Peyer's patch (tissue), 4 donors: ENCODE measurements at places on chromosomes 7 and 10. TPM values are rescaled to one million over a fixed set of nuclear protein-coding genes. Genes with fewer than 3 reads are reported as not detected.

COL1A2 gene
- total RNA-seq = 28.0 TPM

KCNMA1 gene
- total RNA-seq = 19.8 TPM

RBM20 gene
- total RNA-seq = 4.1 TPM

ELMO1 gene
- 43.1 TPM for total RNA-seq

CPA5 gene
- not detected for total RNA-seq

CFAP70 gene
- 2.1 TPM for total RNA-seq

AKR1C8 gene
- total RNA-seq = not detected

NME8 gene
- not detected for total RNA-seq

MYL7 gene
- total RNA-seq = not detected

TNS3 gene
- total RNA-seq = 101 TPM

ASAH2 gene
- total RNA-seq = 0.83 TPM

OPN1SW gene
- not detected for total RNA-seq
